ENCODE measurements at places on chromosomes 4 and X. TPM values are rescaled to one million over a fixed set of nuclear protein-coding genes. Genes with fewer than 3 reads are reported as not detected.

RTL9 gene
- 2.5 TPM for polyA plus RNA-seq

GLRA3 gene
- polyA plus RNA-seq = 14.4 TPM

ZNF185 gene
- polyA plus RNA-seq = 8.5 TPM

NUP62CL gene
- polyA plus RNA-seq = 3.2 TPM

PCDH10 gene
- polyA plus RNA-seq = 80.9 TPM

EFHC2 gene
- polyA plus RNA-seq = 3.9 TPM
